ENCODE measurements at places on chromosomes 12 and 14.

GRCh38 chr12:30357766-30358490 is 337.7 kb downstream of the IPO8 start:
- DNase-seq: no peak

GRCh38 chr12:262113-262512 is 523 bp downstream of the SLC6A13 start:
- DNase-seq: no peak

DNA sequence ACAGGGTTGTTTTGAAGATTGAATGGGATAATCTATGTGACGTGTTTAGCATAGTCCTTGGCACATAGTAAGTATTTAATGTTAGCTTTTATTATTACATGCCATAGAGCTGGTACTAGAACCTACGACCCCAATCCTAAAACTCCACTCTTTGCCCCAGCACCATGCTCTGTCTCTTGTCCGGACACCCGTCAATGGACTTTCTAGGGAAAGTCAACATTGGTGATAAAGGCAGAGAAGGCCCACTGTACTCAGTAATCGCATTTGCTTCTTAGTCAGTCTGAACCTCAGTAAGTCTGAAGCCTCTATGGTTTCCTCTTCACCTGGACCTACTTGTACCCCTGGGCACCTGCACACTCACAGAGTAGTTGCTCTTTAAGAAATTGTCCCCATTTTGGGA is 153.1 kb upstream of the PRMT8 start:
- DNase-seq: no peak

DNA sequence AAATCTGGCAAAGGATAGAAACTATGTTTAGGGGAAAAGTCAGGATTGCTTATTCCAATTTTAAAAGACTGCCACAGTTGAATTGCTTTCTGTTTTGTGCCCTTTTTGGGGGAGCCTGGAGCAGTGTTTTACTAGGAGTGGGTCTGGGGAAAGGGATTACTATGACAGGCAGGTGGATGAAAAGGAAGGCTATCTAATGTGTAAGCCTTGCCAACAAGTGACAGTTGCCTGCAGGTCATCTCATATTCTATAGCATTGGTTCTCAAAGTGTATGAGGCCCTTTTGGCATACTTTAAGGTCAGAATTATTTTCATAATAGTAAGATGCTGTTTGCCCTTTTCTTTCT is 4.1 kb downstream of the EID3 start:
- DNase-seq: no peak

DNA sequence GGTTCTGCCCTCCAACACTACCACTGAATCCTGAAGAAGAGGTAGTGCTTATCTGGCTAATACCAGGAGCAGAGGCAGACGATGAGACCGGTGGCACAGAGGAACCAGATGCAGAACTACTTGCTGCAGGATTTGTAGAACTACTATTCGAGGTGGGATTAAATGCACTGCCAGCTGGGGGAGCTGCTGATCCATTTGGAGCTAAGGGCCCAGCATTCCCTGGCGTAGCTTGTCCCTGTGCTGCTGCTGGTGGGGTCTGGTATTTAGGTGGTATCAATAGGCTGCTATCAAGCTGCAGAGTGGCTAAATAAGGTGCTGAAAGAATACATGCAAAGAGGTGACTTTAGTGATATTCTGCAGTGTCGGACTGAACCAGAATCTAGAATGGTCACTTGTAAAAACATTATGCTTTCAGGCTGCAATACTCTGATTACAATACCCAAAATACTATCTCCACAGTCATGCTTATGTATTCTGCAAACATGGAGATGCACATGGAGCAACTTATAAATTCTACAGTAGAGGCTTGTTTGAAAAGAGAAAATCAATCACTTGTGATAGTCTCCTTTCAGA is 294.2 kb downstream of the MED13L start:
- peak; percentile 17 for DNase-seq
